ENCODE measurements at places on chromosomes 3 and 15.

DNA sequence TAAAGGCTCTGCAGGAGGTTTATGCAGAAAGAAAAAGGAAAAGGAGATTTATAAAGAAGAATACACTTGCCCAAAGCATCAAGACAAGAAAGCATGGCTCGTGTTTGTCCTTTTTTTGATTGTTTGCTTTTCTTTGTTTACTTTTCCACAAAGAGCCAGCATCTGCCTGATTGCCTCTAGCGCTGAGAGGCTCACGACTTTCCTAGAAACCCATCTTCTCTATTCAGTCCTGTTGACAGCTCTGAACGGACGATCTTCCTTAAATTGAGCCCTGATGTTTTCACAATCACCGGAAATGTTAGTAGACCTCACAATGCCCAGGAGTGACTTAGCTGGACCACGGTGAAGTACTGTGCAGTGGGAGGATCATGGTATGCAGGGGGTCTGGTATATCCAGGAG is 12.4 kb downstream of the GP5 start:
- no peak for DNase-seq

DNA sequence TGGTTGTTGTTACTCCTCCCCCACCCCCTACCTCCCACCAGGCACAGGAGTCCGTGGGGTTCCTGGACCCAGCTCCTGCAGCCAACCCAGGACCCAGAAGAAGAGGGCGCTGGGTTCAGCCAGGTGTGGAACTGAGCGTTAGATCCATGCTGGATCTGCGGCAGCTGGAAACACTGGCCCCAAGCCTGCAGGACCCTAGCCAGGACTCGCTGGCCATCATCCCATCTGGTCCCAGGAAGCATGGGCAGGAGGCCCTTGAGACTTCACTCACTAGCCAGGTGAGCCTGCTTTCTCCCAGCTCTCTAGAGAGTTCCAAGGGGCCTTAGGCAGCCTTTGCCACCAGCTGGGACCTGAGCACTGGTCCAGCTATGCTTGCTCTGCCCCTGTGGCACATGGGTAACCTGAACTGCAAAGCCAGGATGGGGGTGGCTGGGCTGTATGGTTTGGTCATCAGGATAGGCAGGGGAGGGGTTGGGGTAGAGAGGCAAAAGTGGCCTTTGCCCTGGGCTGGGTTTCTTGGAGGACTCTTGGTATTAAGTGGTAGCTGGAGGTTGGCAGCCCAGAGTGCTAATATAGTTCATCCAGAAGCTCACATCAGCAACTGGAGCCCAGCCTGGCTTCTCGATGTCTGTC is 7.0 kb upstream of the JMJD7 start:
- no peak for DNase-seq

GRCh38 chr3:126907557-126907956 is 75.4 kb upstream of the PLXNA1 start:
- DNase-seq: no peak

DNA sequence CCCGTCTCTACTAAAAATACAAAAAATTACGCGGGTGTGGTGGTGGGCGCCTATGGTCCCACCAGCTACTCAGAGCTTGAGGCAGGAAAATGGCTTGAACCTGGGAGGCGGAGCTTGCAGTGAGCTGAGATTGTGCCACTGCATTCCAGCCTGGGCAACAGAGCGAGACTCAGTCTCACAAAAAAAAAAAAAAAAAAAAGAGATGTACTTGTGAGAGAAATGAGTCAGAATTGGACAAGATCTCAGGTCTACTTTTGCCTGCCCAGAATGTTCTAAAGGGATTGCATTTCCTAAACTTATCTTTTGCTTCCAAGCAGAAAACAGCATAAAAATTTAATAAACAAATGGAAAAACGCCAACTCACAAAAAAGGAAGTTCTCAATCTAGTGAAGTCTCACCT is 167.5 kb downstream of the NR2F2 start:
- no peak for DNase-seq

GRCh38 chr3:47057212-47057671 is 77.8 kb downstream of the NBEAL2 start:
- no peak for DNase-seq

- DNase-seq: no peak
Observed at GRCh38 chr3:34683851-34684250, 885.4 kb downstream of the PDCD6IP start.

DNA sequence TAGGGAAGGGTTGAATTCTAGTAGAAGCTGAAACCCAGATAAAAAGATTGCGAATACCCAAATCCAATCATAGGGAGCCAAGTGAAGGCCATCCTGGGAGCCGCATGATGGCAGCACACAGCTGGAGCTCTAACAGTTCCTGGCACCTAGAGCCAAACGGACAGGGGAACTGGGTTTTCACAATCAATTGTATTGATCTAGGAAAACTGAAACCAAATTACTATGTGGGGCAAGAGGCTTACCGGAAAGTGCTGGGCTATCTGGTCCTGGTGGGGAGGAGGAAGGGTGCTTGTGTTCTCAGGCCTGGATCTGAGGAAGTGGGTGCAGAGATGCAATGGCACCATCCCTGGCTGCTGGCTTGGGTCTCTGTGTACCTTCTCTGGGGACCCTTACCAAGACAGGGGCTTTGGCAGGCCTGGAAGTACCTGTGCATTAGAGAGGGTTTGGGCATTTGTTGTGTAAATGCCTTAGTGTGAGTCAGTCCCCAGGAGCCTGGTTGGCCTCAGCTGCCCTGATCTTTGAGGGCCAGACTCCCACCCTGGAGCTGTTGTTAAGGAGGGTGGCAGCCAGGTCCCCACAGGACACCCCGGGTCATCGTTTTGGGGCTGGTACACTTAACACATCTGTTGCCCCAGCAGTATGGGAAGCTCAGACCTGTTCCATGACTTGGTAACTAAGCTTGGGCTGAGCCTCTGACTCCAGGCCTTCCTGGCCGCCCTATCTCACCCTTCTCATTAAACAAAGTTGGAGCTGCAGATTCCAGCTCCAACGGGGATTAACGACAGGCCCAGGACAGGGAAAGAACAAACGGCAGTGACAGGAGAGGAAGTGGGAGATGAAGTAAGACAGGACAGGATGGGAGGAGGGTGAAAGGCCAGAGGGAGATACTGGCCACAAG is 8.9 kb upstream of the FURIN start:
- DNase-seq: no peak

DNA sequence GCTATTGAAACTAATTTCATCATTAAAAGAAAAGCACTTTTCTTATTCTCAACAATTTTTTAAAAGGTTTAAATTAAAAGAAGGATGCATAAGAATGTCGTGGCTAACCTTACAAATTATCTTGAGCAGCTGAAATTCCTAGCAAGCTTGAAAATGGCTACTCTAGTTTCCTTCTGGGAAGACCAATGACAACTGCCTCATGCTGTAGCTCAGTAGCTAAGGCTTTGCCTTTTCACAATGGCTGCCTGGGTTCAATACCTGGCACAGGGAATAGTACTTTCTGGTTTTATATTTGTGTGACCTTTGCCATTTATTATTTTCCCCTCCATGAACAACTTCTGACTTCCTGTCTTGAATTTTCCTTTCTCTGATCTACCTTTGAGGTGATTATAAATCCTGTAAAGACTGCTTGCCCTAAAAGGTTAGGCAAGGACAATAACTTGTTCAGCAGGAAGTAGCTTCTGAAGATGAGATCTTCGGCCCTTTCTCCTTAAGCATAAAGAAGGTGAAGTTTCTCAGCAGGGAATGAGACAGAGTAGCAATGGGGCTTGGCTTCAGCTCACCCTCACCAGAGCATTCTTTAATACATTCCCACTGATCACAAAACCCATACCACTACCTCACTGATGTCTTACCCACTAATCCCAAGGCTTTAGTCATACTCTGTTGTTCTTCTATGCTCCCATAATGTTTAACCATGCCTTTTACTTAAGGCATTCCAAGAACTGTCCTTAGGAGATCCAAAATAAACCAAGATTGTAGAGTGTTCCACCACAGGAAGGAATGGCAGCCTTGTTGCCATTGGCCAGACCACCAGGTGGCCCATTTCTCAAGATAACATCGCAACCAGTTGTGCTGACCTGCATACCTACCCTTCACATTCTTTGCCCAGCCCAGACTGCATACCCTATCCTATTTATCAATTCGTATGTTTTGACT is 276.8 kb downstream of the ULK4 start:
- DNase-seq: no peak

- no peak for DNase-seq
Observed at GRCh38 chr3:8650583-8651416, 6.2 kb upstream of the SSUH2 start.

GRCh38 chr15:51706926-51707608 is 25.8 kb downstream of the SCG3 start:
- DNase-seq: no peak

- no peak for DNase-seq
Observed at GRCh38 chr15:59196416-59196815, 10.2 kb upstream of the LDHAL6B start.

DNA sequence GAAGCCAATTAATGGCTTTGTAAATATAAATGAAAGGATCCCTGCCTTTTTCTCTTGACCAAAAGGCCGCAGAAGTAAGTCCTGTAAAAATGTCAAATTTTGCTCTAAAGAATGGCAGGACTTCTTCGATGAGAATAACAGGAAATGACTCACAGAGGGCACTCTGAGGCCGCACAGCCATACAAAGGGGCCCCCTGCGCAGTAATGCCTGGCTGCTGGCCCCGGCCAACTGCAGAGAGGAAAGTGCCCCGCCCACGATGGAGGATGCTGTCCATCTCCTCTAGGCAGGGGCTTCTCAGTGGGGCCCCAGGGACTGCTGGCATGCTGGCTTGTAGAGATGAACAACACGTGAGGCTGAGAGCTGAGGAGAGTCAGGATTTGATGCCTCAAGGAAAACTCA is 18.1 kb upstream of the SCN10A start:
- no peak for DNase-seq

GRCh38 chr15:87082581-87082980 is 1002.9 kb downstream of the AGBL1 start:
- DNase-seq: no peak

GRCh38 chr15:80730387-80730786 is 35.3 kb downstream of the ABHD17C start:
- DNase-seq: no peak

GRCh38 chr15:62390791-62391640 is 225.9 kb upstream of the C2CD4B start:
- DNase-seq: no peak

GRCh38 chr3:20101041-20101440 is 60.8 kb downstream of the KAT2B start:
- no peak for DNase-seq

DNA sequence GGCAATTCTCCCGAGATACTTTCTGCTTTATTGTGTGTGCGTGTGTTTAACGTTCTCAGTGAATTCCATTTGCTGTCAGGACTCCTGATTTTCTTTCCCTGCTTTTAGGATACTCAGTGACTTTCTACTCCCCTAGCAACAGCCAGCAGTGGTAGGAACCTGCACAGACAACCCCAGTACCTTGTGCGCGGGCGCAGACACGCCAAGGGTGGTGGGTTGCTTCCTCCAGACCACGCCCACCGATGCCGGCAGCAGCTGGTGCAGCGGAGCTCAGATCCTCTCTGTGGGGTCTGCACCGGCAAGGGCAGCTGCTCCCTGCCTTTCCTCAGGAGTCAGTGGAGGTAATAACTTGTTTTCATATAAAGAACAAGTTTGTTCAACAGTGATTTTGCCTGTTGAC is 225.1 kb upstream of the NDN start:
- DNase-seq: no peak

Measured in esophagus squamous epithelium (tissue), 5 donors.